Left lobe of liver (tissue), 2 donors: ENCODE measurements at places on chromosomes 7 and 10.

GRCh38 chr10:33630761-33631160 lies 296.3 kb upstream of the NRP1 start:
- no peak for DNase-seq

DNA sequence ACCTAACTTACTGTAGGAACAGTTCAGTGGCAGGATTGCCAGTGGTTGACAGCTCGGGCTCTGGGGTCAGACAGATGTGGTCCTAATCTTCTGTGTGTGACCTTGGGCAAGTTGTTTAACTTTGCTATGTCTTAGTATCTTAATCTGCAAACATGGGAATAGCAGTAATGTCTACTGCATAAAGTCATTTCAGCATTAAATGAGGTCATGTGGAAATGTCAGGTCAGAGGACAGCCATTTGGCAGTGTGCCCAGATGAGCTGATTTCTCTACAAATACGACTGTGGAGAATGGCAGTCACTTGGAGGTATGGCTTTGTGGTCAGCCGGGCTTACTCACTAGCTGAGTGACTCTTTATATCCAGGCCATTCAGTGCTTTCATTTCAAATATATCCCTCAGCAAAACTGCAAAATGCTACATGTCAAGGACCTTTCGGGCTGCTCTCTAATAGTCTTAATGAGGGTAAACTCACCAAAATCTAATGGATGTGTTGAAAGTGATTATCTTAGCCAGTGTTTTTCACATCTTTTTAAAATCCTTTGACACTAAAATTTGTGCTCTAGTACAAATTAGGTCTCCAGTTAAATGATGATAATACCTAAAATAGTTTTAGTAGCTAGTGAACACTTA lies 171.4 kb downstream of the ST7 start:
- peak; percentile 86 for DNase-seq

- DNase-seq, result no peak
Measured at GRCh38 chr7:729140-730000, 2.3 kb upstream of the PRKAR1B start.

DNA sequence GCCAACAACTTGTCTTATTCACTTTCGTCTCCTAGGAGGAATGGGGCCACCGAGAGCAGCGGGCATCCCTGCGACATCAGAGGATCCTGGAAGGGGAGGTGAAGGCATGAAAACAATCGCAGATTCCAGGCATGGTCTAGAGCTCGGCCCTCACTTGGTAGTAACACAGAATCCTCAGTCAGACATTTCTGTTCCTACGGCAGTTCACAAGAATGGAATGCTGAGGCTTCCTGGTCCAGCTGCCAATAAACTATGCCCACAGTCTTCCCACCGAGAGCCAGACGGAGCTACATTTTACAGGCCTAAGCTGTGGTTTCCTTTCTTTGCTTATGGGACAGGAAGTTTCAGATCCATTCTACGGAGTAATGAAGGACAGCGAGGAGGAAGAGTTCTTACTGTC lies 75.8 kb downstream of the OR13A1 start:
- no peak for DNase-seq

DNA sequence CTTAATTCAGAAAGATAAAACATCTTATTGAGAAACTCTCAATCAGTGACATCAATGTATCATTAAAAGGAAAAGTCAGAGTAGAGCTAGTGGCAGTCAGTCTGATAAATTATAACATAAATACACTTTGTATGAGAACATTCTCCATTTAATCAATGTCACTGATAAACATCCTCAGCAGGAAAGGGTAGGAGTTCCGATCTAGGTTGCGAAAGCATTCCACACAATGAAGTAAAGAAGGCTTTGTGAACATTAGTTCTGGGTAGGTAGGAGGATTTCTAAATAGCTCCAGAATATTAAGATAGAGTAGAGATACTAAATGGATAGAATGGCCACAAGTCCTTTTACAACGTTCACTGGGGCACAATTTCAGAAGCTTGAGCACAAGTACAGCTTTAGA lies 179.7 kb upstream of the MALRD1 start:
- no peak for DNase-seq

DNA sequence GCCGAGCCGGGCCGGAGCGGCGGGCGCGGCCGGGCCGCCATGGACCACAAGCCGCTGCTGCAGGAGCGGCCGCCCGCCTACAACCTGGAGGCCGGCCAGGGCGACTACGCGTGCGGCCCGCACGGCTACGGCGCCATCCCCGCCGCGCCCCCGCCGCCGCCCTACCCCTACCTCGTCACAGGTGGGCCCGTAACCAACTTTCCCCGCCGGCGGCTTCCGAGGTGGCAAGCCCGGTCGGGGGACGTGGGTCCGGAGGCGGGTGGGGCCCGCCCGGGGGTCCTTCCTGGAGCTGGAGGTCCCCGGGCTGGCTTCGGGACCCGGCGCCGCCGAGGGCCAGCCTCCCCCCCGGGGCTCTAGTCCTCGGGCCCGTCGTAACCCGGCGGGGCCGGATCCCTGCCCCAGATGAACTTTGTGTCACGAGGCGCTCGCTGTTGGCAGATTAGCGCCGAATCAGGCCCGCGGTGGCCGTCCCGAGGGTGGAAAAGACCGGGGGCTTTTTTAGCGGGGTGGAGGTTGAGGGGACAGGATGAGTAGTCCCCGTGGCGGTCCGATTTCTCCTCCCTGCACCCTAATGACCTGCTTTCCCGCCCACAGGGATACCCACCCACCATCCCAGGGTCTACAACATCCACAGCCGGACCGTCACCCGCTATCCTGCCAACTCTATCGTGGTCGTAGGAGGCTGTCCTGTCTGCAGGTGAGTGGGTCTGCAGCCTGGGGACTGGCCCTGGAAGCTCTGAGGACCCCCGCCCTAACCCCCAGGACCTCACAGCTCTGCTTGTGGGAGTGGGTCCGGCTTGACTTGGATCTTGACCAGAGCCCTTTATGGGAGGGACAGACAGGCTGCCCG lies 496 bp downstream of the BRI3 start:
- DNase-seq, result peak; percentile 71

GRCh38 chr10:71127104-71127503 lies 85.3 kb upstream of the UNC5B start:
- DNase-seq, result peak; percentile 36

DNA sequence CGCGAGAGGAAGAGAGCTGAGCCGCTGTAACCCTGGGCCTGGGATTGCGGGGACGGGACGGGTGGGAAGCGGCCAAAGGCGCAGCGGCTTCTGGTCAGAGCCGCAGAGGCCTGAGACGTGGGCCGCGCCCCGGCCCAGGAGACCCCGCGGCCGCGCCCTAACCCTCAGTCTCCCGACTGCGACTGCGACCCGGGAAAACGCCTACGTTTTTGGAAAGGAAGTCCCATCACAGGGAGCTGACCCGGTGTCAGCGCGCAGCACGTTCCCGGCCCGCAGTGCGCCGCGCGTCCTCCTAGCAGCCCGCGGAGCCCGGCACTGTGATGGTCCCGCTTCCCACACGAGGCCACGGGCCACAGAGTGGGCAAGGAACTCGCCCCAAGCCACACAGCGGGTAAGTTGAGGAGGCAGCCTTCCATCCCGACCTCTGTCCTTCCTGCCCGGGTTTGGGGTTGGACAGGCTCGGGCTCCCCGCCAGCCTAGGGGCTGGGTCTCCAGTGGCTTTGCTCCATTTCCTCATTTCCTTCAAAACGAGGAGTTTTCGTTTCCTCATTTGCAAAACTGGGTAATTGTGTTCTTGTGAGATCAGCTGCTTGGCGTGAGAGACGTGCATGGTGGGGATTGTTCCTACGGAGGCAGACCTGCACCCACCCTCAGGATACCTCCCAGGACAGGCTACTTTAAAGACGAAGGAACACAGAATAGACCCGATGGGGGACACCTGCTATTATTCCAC lies 1.2 kb downstream of the GPNMB start:
- DNase-seq, result peak; percentile 50

GRCh38 chr10:25497246-25497645 lies 322.4 kb downstream of the GPR158 start:
- DNase-seq, result no peak

DNA sequence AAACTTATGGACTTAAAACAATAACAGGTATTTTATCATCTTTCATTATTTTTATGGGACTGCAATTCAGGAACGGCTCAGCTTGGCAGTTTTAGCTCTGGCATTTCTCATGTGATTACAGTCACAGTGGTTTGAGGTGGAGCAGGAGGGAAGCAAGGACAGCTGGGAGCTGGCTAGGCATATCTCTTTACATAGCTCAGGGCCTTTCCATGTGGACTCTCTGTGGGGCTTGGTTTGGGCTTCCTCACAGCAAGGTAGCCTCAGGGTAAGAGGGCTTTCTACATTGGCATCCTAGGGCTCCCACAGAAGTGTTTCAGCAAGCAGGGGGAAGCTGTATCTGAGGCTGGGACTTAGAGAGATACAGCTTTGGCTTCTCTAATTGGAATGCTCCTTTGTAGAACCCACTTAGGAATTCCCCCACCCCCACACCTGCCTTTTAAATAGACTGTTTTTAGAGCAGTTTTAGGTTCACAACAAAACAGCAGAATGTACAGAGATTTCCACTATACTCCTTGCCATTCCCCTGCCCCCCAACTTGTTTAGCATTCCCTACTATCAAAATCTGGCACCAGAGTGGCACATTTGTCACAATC lies 26.6 kb upstream of the SDHAF3 start:
- no peak for DNase-seq

GRCh38 chr7:10875080-10875479 lies 98.6 kb upstream of the PHF14 start:
- no peak for DNase-seq
